Muscle of arm (tissue), 14 donors: ENCODE measurements at places on chromosomes 5 and 9.

- DNase-seq, result no peak
Observed at GRCh38 chr5:151810449-151810848, 38.7 kb downstream of the G3BP1 start.

GRCh38 chr5:93584596-93585040 lies 1.6 kb downstream of the NR2F1 start:
- no peak for DNase-seq

DNA sequence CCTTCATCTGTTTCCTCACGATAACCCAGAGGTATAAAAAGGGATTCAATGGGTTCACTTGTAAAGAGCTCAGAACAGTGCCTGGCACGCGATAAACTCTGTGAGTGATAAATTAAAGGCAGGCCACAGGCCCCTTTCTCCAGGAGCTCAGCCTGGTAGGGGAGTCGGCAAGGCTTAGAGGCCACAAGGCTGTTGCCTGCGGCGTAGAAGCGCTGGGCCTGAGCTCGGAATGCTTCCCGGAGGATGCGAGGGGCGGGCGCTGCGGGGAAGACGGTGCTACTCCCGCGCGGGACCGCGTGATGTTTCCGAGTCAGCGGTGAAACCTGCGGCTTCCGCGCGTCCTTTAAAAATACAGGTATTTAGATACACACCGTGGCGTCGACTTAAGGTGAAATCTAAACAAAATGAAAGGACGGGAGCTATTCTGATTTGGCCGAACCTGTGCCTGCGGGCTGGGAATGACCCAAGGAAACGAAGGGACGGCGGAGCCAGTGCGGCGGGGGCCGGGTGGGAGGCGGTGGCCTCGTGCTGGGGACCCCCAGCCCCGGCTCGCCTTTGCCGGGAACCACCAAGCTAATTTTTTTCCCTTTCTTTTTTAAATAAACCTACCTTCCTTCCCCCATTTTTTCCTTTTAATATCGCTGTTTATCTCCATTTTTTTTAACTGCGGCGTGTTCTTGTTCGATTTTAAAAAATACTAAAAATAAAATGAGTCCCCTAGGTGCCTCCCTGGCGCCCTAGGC lies 6.2 kb downstream of the NKX2-5 start:
- DNase-seq, result no peak

- no peak for DNase-seq
Observed at GRCh38 chr5:52760695-52761366, 26.9 kb upstream of the ITGA1 start.

DNA sequence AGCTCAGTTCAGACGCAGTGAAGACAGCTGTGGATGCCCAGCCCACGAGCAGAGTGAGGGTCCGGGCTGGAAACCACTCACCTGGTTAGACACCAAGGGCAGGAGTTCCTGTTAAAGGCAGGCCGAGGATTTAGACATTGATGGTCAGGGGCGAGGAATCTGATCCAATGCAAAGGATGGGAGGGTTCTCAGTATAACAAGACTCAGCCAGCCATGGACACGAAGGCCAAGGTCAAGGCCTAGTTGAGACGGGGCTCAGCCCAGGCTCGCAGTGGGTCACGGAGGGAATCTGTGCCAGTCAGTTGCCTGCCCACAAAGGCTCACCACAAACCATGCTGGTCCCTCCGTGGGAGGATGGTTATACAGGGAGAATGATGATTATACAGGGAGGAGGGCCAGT lies 63.3 kb upstream of the FCN1 start:
- no peak for DNase-seq

- DNase-seq, result no peak
Observed at GRCh38 chr9:92745331-92745730, 19.3 kb downstream of the BICD2 start.

DNA sequence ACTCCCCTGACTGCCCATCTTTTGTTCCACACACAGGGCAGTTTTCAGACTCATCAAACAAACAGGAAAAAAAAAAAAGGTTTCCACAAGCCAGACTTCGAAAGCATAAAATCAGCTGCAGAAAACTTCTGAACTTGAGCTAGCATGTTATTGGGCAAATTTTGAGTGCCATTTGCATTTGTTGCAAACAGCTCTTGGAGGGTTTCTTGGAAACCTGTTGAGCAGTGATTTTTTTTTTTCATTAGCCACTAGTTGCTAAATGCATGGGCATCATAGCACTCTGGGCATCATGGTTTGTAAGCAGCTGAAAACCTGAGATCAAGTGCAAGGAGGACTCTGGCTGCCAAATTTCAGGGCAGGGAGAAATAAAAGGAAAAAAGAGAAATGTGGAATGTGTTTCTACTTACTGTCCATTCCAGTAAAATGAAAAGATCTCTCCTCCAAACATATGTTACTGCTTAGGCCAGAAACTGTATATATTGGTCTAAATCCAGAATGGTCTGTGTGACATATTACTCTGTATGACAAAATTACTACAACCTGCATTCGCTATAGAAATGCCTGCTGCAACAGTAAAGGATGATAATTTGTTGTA lies 85.2 kb upstream of the SMIM23 start:
- peak; percentile 69 for DNase-seq

DNA sequence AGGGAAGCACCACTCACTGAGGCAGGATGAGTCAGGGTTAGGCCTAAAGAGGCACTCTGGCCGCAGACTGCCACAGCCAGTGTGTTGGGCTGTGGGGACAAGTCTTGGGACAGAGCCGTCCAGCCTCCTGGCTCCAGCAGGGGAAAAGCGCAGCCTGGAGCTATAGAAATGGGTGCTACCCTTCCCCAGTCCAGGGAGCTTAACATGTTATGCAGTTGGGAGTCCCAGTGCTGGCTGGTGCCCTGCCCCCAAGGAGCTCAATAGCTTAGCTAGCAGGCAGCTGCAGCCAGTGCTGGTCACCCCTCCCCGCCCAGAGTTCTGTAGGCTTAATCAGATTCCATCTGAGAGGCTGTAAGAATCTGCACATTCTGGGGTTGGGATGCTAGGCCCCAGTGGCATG lies 399.6 kb upstream of the TUSC1 start:
- no peak for DNase-seq

DNA sequence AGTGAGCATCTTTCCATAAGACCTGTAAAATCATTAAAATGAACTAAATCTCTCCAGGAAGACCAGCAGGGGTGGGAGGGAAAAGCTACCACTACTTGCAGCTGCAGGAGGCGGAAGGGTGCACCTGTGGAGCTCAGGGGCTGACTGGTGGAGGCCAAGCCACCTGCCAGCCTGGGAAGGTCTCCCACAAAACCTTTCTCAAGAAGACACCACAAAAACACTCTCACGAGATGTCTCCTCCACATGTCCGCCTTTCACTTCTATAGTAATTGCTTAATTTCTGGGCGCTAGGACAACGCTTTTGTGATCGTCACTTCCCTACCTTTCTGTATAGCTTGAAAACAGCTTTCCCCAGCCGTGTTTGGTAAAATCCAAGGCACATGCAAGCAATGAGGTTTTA lies 114.4 kb downstream of the ROR2 start:
- no peak for DNase-seq

DNA sequence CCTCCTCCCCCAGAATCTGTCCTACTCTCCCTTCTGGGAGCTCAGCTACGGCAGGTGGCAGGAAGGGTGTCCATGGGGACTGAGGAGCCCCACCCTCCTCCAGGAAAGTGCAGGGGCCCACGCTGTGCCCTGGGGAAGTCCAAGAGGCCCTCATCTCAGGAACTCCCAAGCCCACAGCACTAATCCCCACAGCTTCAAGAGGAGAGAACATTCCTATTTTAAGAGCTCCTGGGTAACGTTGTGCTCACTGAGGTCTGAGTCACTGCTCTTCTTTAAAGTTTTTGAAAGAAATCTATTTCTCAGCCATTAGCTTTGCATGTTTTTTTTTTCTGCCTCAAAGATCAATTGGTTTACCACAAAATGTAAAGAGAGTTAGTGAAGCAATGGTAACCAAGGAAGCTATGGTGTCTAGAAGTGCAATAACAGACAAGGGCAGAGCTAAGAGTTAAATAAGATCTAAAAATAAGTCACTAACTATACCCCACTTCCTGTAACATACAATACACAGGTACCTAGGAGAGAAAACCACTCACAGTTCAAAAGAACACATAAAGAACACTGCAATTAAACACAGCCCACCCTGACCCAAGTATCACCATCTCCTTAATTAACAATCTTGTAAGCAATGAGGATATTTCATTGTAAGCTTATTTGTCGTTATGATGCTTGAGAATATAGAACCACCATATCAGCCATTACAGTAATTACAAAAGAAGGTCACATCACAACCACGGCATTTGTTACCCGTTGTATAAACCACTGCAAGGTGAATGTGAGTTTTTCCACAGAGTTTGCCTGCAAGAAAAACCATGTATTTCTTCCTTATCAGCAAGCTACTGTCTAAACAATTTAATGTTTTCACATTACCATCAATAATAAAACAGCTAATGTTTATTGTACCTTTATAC lies 382.3 kb upstream of the SLC30A5 start:
- no peak for DNase-seq

DNA sequence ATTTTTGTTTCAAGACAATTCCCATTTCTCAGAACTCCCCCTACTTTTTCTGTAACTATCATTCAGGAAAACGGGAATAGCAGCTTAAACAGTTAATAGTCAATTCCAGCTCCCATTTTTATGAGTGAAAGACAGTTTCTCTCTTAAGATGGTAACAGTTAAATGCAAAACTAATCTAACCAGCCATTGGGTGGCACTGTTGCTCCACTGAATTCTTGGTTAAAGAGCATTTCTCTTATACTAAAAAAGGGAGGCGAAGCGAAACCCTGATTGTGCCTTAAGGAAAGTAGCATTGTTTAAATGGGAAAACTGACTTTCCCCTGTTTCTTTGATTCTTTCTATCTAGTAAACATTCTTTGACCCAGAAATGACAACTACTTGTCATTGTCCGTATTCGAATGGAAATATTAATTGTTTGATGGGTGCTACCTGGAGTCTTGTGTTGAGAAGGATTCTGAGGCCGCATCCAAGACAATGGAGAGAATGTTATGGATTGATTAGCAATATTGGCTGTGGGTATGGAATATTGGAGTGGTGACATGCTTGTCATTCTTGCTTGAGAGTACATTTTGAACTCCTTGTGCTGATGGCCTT lies 507.8 kb downstream of the MAT2B start:
- peak; percentile 70 for DNase-seq

DNA sequence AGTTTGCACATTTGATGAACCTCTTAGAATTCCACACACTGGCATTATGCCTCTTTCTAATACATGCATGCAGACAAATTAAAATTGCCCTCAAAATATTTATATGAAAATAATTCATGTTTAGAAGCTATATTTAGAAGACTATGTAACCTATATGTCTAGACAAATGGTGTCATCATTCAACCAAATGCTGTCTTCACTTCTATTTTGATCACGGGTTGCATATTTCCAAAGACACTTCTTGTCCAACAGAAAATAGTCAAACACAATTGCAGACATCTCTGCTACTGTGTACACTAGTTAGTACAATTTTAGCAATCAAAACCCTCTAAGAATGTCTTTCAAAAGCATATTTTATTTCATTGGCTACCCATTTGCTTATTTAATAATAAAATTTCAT lies 114.0 kb downstream of the FBXO38 start:
- DNase-seq, result no peak

DNA sequence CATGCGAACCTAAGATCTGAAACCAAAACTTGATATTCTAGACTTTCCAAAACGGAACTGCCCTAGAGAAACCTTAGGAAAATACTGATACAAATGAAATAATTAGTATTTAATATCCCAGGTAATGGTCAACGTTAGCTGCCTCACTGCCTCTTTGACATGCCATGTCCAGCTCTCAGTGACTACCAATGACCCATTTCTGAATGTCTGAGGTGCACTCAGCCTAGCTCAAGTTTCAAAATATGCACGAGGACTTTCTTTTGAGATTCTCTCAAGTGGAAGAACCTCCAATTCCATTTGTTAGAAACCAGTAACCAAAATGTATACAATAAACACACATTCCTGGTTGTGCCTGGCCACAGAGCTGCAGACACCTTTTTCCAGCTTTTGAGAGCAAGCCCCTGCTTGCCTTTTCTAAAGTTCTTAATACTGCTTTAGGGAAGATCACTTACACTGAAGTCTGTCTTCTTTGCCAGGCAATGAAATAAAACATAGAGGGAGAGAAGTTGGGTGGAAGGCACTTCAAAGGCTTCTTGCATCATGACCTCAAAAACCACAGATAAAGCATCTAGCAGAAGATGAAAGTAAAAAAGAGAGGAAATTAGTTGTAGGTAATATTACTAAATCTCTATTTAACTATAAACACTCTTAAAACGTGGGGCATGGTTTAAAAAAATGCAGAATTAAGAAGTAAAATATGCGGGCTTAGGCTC lies 87.9 kb downstream of the MRPS27 start:
- DNase-seq, result no peak

DNA sequence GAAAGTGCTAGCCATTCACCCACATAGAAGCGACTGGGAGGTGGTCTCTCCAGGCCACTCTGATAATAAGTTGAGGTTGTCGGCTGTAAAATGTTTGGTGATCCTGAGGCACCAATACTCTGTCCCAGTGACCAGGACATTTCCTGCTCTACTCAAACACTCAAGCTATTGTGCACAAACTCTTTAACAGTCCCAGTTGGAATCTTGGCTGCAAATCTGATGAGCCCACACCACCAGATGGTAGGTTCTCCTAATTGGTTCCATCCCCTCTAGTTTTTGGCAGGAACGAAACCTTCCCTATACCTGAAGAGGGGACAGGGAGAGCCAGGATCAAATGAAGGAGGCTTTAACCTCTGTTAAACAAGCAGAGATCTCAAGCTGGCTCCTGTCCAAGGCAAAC lies 14.3 kb downstream of the GRIA1 start:
- DNase-seq, result no peak

GRCh38 chr9:74573640-74574191 lies 76.6 kb downstream of the RORB start:
- DNase-seq, result no peak
